CD4-positive, CD25-positive, alpha-beta regulatory T cell (primary cell): ENCODE measurements at places on chromosomes 6 and 20.

GRCh38 chr6:133761706-133762105, 127.2 kb upstream of the TCF21 start:
- no peak for DNase-seq

- no peak for DNase-seq
Observed at GRCh38 chr20:17642404-17643269, 39.4 kb downstream of the RRBP1 start.

DNA sequence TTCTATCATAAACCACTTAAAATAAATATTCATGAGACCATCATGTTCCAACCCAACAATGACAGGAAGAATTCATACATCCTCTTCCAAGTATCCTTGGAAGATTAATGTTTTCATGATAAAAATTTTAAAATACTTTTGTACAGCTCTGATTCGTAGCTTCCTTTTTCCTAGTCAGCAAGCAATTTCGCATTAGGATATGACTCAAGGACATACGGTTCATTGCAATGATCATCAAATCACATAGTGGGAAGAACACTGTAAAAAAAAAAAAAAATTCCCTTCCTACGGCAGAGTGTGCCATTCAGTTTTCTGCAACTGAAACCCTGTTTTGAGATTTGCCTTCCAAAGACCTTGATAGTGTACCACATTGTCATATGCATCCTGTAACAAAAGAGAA, 35.3 kb upstream of the GFOD1 start:
- DNase-seq = no peak

DNA sequence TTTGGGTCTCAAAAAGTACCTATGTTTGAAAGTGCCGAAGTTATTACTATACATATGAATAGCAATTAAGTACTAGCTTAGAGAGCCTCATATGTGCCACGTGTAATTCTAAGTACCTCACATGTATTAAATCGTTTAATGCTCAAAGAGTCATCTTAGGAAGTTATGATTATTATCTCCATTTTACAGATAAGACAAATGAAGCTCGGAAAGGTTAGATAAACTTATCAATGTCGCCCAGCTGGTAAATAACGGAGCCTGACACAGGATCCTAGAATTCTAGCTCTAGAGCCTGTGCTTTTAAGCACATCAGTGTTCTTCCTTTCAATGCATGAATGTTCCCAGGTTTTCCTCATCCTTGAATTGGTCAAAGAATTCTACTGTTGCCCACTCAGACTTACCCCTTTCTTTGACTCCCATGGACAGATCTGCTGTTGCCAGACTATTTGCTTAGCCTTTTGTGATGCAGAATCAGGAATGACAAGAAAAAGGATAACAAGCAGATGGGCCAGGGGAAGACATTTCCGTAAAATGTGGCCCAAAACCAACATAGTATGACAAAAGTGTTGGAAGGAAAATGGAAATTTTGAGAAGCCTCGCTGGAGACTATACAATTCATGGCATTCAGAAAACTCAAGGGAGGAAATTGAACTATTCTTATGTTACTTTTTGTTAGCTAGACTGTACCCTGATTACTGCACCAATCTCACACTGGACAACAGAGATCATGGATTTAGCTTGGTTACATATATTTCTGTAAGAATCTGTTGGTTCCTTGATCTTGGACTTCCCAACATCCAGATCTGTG, 237.1 kb upstream of the CITED2 start:
- DNase-seq = no peak
